Osteocyte (in vitro differentiated cells): ENCODE measurements at places on chromosomes 11 and 22.

DNA sequence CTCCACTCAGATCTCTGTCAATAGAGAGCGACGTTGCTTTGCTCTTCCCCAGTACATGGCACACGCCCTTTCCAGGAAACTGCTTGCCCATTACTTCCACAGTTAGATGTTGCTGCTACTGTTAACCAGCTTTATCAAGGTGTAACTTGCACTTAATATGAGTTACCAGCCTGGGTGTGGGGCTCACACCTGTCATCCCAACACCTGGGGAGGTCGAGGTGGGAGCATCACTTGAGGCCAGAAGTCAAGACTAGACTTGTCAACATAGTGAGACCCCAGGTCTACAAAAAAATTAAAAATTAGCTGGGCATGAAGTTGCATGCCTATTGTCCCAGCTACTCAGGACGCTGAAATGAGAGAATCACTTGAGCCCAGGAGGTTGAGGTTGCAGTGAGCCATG, 177.1 kb upstream of the B3GAT1 start:
- peak; percentile 48 for DNase-seq

- DNase-seq: no peak
Observed at GRCh38 chr11:14566331-14567063, 46.3 kb upstream of the PSMA1 start.

DNA sequence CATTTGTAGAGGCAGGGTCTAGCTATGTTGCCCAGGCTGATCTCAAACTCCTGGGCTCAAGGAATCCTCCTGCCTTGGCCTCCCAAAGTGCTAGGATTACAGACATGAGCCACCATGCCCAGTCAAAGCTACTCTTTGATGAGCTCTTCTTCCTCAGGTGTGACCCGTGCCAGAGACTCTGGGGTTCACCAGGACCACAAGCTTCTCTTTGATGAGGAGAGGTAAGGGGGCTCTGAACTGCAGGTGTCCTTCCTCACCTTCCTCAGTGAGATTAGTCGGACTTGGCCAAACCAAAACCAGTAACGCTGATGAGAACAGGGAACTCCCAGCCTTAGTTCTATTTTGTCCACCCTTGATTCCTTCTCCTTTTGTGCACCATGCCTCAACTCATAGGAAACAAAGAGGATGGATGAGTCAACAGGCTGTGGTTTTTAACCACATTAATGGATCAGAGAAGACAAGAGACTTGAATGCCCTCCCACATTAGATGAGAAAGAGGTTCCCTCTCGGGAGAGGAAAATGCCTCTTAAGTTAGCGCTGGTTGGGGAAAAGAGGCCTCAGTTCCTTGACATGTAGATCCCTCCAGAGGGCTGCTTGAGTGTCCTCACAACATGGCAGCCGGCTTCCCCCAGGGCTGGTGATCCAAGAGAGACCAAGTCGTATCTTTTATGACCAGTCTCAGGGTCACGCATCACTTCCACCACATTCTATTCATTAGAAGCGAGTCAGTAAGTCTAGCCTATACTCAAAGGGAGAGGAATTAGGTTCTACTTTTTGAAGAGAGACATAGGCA, 25.7 kb upstream of the CTR9 start:
- DNase-seq: no peak

GRCh38 chr11:66554602-66555001, 7.9 kb downstream of the ACTN3 start:
- no peak for DNase-seq

DNA sequence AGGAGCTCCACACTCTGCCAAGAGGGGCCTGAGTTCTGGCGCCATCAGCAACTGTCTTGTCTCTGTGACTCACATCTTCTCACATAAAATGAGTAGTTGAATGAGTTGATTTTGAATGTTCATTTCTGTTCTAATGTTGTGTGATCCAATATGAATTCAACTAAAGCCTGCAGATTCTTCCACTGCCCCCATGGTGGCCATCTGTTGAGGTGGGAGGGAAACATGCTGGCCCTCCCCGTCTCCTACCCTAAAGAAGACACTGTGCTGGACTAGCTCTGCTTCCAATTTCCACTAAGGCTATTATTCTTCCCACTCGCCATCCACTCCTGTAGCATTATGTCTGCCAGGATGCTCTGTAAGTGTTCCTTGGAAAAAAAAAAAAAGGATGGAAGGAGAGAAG, 555.6 kb upstream of the LARGE1 start:
- no peak for DNase-seq
